Spleen (tissue), 13 donors: ENCODE measurements at places on chromosomes 5 and 9. TPM values are rescaled to one million over a fixed set of nuclear protein-coding genes. Genes with fewer than 3 reads are reported as not detected.
A peak's percentile ranks its signal among the peaks of the same experiment; 100 is the strongest.

The FIBCD1 gene
- total RNA-seq: not detected

The KDM3B gene
- total RNA-seq: 69.1 TPM

GRCh38 chr9:111572950-111573604, 26.4 kb downstream of the PTGR1 start:
- no peak for DNase-seq
- H3K4me1 ChIP-seq: no peaks in the 10 kb centered on the region
- no peak overlapping the region for H3K4me3 ChIP-seq
- no peaks in the 10 kb centered on the region for H3K27me3 ChIP-seq
- H3K27ac ChIP-seq: no peak overlapping the region
- no peaks in the 10 kb centered on the region for H3K36me3 ChIP-seq

DNA sequence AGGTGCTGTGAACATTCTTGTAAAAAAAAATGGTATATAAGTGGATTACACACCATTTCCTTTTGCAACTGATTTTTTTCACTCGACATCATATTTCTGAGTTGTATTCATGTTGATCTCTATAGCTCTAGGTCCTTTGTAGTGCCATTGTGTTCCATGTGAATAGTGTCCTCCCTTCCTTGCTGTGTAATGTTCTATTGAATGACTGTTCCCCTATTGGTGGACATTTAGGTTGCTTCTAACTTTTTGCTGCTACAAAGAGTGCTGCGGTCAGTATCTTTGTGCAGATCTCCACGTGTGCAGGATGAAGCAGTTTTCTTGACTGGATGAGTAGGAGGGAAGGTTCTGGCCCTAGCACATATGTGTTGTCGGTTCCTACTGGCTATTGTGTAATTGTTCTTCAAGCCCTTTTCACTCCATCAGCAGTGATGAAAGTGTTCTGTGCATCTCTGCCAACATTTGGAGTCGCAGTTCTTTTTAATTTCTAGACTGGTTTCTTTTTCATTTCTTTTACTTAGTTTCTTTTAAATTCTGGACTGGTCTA, 20.2 kb downstream of the DAB2IP start:
- H3K4me1 ChIP-seq: peaks cover 5% of the 10 kb centered on the region
- no peak overlapping the region for H3K4me3 ChIP-seq
- DNase-seq: no peak
- no peaks in the 10 kb centered on the region for H3K27me3 ChIP-seq

- H3K27ac ChIP-seq: no peak overlapping the region
- H3K4me3 ChIP-seq: no peak overlapping the region
- H3K36me3 ChIP-seq: no peaks in the 10 kb centered on the region
- H3K27me3 ChIP-seq: no peaks in the 10 kb centered on the region
- no peak for DNase-seq
These were observed 219.0 kb downstream of the COMMD10 start for GRCh38 chr5:116303810-116304209.

DNA sequence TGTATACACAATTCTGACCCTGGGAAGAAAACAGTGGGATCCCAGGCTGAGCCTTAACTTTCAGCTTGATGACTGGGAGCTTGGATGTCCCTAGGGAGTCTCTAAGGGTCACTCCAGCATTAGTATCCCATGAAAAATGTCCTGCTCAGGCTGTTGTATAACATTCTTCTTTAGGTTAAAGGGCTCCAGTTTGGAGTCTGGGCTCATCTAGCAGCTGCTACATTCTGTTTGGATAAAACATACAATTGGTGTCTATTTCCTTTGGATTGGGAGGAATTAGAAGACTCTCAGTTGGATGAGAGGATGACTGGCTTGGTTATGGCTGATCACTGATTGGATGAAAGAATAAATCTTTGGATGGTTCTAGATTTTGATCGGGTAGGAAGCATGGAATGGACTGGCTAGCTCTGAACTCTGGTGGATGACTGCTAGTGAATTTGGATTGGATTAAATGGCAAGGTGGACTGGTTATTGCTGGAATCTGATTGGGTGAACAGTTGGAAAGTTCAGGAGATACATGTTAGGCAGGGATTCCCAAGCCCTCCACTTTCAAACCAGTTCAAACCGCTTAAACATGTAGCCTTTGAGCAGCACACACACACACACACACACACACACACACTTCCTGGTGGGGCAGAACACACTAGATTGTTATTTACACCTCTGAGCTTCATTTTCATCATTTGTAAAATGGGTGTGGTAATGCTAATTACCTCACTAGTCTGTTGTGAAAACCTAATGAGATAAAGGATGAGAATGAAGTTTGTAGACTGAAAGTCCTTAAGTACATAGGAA, 7.1 kb upstream of the MYOZ3 start:
- peaks cover 12% of the 10 kb centered on the region for H3K36me3 ChIP-seq
- H3K4me1 ChIP-seq: peaks cover 77% of the 10 kb centered on the region
- H3K27ac ChIP-seq: no peak overlapping the region
- H3K4me3 ChIP-seq: no peak overlapping the region

DNA sequence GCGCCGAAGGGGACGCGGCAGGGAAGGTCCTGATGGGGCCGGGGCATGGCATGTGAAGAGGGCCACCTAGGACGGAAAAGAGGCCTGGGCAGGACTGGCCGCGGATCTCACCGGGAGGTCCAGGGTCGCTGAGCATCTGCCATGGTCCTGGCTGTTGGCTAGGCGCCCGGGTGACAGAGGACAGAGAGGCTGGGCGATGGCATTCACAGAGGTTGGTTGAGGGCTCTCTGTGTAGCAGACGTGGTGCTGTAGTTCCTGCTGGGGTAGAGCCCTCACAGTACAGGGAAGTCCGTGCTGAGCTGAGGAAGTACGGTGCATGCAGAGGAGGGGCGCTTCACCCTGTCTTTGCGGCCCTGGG, 427 bp downstream of the PCYOX1L start:
- no peaks in the 10 kb centered on the region for H3K27me3 ChIP-seq
- H3K4me1 ChIP-seq: peaks cover 8% of the 10 kb centered on the region
- H3K4me3 ChIP-seq: peak overlapping the region; percentile 66
- no peaks in the 10 kb centered on the region for H3K36me3 ChIP-seq
- DNase-seq: peak; percentile 90
- peak overlapping the region; percentile 79 for H3K27ac ChIP-seq

GRCh38 chr5:64074533-64074932, 91.1 kb upstream of the RNF180 start:
- H3K36me3 ChIP-seq: no peaks in the 10 kb centered on the region
- no peaks in the 10 kb centered on the region for H3K4me1 ChIP-seq
- DNase-seq: no peak
- H3K27me3 ChIP-seq: no peaks in the 10 kb centered on the region
- no peak overlapping the region for H3K4me3 ChIP-seq
- H3K27ac ChIP-seq: no peak overlapping the region
